Stimulated activated CD4-positive, alpha-beta T cell treated with anti-CD3 and anti-CD28 coated beads, Interleukin-2, amount 100 ng/mL, for 24 hours (primary cell): ENCODE measurements at places on chromosomes 1 and 21.

DNA sequence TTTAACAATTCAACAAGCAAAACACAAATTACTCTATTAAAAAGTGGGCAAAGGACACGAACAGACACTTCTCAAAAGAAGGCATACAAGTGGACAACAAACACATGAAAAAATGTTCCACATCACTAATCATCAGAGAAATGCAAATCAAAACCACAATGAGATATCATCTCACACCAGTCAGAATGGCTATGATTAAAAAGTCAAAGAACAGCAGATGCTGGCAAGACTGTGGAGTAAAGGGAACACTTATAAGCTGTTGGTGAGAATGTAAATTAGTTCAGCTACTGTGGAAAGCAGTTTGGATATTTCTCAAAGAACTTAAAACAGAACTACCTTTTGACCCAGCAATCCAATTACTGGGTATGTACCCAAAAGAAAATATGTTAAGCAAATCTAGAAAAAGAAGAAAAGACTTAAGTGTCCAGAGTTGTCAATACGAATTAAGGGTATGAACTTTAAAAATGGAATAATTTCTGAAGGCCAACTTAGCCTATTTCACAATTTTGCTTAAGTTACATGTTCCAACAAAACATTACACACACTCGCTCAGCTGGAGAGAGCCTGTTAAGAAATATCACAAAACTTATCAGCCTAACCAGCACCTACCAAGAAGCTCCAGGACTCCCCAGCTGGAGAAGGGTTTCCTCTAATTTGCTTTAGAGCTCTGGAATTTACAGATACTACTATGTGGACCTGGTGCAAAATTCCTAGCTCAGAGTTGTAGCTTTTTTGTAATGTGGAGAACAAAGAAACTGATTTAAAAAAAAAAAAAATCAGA, 232.1 kb downstream of the DUSP10 start:
- DNase-seq: no peak

DNA sequence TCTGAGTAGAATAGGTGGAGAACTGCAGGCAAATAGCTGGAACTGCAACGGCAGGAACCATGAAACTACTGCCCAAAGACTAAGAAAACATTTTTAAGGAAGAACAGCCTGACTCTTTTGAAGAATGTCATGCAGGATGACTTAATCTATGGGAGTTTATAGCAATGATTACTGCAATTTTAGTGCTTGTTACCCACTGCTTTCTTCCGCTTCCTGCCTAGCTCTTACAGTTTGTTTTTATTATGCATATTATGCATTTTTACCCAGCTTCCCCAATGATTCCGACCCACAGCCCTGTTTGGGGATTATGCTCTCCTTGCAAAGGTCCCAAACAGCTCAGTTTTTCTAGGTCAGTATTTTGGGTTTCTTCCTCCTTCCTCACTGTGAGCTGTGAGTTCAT, 71.2 kb downstream of the PCNX2 start:
- DNase-seq: no peak

DNA sequence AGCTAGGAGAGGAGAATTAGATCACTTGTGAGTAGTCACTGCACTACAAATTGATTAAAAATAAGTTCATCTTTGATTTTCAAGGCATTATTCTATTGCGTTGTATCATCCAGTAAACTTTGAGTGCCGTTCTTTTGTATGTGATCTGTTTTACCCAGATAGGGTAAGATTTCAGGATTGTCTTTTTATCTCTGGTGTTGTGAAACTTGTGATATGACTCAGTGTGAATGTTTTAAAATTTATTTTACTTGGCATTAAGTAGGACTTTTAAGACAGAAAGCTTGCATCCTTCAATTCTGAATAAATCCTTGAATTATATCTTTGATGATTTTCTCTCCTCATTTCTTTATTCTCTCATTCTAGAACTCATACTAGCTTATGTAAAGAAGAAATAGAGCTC, 93.3 kb upstream of the ADAMTS5 start:
- no peak for DNase-seq

DNA sequence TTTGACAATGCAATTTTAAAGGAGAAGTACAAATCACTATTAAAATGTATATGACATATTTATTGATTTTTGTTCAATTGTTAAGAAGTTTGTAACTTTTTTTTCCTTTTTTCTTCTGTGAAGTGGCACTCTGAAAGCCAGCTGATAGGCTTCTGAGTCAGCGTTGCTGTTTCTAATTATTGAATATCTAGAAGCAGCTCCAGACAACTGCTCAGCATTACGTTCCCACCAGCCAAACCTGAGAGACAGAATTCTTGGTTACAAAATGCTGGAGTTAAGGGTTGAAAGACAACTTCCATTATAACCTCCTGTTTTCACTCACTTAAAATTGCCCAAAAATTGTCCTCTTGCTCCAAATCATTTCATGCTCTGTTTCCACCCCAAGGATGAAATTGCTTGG, 31.4 kb upstream of the LMX1A start:
- DNase-seq: no peak

GRCh38 chr1:39398278-39399021, 93.0 kb upstream of the BMP8A start:
- peak; percentile 37 for DNase-seq

GRCh38 chr1:42006093-42006492, 87.4 kb upstream of the HIVEP3 start:
- DNase-seq: no peak

DNA sequence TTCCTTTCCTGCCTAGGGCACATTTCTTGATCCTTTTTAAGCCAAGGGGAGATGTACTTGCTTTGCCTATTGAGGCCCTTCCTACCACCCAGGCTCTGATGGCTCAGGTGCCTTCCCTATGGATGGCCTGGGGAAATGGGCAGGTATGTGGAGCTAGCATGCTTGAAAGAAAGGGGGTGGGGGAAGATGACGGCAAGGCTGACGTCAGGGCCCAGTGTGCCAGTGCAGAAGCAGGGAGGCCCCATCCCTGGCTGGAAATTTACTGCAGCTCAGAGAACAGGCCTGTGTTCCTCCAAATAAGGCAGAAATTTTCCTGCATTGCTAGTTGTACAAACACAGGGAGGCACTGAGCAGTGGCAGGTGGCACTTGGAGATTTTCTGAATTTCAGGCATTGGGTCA, 453.2 kb upstream of the VAMP3 start:
- no peak for DNase-seq

DNA sequence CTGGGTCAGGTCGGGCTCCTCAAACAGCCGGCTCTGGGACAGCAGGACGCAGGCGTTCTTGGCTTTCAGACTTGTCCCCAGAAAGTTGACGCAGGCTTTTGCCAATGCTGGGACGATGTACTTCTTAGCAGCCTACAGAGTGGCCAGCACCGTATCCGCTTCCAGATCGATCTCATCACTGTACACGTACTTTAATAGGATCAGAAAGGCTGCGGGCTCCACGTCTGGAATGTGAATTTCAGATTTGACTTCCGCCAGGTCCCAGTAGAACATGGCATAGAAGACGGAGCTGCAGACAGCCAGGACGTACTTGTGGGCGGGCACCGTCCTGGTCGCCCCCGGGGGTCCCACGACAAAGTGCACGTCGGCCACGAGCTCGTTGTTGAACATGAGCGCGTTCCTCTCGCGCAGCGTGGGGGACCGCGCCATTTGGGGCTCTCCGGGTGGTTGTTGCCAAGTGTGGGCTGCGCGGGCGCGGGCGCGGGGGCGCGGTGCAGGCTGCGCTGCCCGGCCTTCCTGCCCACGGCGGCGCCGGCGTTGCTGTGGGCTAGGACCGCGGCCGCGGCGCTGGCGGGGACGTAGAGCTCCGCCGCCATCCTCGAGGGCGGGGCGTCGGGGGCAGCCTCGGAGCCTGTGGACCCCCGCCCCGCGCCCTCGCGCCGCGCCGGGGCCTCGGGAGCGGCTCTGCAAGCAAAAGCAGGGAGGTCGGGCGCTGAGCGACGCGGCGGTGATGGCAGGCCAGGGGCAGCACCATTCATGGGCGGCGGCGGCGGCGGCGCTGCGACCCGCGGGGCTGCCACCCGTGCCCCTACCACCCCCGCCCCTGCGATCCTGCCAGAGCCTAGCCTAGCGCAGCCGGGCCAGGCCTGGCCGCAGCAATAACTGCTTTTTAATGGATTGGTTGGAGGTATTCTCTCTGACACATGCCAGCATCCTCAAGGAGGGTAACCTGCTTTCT, 10.6 kb downstream of the CNR2 start:
- no peak for DNase-seq

- DNase-seq: no peak
These were observed 3.9 kb upstream of the RPTN start for GRCh38 chr1:152162792-152163463.

DNA sequence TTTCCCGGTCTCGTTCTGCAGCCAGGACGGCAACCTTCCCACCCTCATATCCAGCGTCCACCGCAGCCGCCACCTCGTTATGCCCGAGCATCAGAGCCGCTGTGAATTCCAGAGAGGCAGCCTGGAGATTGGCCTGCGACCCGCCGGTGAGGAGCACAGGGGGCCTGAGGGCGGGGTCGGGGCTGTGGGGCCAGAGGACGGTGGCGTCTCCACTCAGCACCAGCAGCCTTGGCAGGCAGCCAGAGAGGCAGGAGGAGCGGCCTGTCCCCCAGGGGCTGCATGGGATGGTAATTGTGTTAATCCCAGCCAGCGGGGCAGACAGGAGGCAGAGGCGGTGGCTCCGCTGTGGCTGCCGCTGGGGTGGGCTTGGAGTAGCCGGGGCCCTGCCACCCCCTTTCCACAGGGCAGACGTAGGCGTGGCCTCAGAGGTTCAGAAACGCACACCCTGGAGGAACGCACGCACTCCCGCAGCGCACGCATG, 12.1 kb downstream of the SAMD11 start:
- DNase-seq: no peak

- DNase-seq: no peak
These were observed 30.8 kb downstream of the GORAB start for GRCh38 chr1:170562646-170563338.

DNA sequence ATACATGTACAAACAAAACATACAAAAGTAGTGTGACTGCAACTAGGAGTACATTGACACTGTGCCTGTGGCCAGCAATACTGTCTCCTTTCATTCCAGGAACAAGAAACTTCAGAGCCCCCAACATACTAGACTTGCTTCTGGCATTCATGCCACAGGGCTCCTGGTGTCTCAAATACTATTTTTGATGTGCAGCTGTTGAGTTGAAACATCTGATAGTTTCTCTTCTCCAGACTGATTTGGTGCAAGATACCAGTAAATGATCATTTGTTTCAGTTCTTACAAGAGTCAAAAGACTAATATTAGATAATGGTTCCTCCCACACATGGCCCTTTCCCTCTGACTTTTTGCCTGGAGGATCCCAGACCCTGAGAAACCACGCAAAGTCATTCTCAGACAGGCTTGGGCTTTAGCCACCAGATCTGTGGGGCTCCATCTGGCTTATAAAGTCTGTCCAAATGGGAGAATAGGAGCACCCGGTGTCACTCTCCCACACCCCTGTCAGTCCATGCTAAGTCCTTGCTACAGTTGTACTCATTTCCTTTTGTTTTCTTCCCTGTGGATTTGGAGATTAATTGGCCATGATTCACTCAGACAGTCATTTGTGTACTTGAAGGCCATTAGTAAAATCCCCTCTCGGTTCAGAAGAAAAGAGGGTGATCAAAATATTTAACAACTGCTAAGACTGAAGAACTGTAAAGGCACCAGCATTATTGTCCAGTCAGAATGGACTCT, 163.5 kb upstream of the RUNX1 start:
- no peak for DNase-seq

GRCh38 chr1:59427155-59427554, 130.3 kb downstream of the FGGY start:
- DNase-seq: no peak

DNA sequence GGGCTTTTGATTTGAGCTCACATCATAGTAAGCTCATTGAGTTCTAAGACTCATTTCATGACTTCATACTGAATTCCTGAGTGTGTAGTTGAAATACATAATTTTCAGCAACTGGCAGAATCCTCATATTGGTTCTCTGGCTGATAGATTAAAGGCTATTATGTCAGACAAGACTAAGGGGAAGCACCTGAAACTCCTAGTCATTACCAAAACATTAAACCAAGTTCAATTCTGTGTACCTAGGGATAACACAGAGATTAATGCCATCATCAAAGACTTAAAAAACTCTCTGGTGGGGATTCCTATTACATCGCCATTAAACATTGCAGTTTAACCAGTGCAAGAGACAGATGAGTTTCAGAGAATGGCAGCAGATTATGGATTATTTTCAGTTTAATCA, 339.1 kb downstream of the PTPRC start:
- DNase-seq: no peak

DNA sequence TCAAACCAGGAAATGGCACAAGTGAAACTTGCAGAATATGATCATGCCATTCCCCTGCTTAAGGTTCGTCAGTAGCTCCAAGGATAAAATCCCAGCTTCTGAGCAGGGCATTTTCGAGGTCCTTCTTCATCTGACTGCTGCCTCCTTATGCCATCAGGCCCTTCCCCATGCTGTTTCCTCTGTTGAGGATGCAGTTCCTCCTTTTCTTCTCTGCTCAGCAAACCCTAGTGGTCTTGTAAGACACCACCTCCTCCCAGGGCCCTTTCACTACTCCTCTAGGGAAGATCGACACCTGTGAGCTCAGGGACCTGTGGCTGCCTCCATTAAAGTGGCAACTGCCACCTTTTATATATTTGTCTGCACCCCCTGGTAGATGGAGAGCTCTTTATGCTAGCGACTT, 62.1 kb upstream of the JUN start:
- no peak for DNase-seq

DNA sequence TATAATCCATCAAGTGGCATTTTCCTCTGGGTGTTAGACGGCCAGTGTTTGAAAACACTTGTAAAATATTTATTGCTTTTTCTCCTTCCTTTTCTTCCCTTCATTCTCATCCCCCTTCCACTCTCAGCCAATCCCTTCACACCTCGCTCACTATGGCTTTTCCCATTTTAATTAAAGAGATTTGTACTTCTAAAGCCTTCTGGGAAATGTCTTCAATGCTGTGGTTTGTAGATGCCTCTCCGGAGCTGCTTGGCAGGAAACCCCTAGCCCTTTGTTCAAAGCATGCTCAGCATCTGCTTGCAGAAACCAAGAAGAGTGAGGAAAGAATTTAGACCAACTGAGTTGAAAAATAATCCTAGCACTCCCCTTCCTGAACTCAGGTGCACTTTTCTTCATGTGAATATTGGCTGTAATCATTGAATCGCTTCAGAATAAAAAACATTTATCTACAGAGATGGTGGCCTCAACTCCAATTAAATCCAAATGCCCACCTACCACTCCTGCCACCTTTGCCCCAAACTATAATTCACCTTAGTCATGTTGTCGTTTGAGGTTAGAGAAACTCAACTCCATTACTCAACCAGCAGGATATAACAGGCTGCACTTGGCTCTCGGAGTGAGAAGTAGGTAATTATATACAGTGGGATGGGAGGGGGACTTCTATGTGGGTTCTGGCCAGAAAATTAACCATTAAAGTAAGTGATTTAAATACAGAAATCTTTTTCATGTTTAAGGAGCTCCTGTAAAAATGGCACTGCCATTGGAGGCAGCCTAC, 659.4 kb upstream of the CAMK1G start:
- no peak for DNase-seq
